ENCODE measurements at places on chromosomes 7 and 10.
A peak's percentile ranks its signal among the peaks of the same experiment; 100 is the strongest.

DNA sequence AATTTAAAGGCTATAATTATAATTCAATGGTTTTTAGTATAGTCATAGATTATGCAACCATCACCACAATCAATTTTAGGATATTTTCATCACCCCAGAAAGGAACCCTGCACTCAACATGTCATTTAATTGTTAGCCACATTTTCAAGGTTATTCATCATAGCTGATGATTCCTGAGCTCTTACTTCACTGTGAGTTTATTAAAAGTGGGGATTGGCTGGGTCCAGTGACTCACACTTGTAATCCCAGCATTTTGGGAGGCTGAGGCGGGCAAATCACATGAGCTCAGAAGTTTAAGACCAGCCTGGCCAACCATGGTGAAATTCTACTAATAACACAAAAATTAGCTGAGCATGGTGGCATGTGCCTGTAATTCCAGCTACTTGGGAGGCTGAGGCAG is 787 bp downstream of the CCL26 start:
- no peak for DNase-seq

GRCh38 chr10:21145751-21146435 is 248.8 kb upstream of the NEBL start:
- DNase-seq: no peak

GRCh38 chr7:112449353-112449752 is 907 bp upstream of the IFRD1 start:
- no peak for DNase-seq

- DNase-seq: no peak
These were observed 111.6 kb downstream of the ADCY1 start for GRCh38 chr7:45685619-45686240.

- DNase-seq: no peak
These were observed 229.5 kb downstream of the CNTNAP2 start for GRCh38 chr7:146346096-146346495.

DNA sequence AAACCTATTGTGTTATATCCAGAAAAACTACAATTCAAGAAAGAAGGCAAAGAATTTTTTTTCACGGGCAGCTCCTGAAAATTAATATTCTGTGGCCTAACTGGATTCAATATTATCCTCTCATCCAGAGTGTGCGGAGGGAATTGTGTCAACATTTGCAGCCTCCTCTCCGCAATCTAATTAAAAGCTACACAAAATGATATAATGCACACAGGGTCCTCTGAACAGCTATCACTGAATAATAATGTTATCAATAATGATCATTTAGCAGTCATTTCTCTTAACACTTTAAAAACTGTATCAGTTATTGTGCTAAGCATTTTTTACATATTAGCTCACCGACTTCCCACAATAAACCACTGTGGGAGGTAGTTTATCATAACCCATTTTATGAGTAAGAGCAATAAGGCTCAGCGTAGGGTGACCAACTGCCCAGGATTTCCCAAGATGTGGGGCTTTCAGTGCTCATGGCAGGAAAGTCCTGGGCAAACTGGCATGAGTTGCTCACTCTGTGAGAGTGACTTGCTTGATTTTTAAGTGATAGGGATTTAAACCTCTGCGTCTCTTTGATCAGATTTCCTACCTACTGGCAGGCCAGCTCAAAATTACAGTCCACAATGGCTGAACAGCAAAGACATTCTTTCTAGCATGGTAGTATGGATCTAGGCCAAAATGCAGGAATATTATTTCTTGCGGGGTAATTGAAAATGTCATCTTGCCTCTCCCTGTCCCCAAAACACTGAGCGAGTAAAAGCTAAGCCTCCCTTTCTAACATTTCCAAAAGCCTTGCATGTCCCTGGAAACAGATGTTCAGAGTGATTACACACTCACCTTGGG is 65.7 kb downstream of the AOAH start:
- DNase-seq: no peak

- no peak for DNase-seq
These were observed 116.3 kb upstream of the RET start for GRCh38 chr10:42960491-42960990.

DNA sequence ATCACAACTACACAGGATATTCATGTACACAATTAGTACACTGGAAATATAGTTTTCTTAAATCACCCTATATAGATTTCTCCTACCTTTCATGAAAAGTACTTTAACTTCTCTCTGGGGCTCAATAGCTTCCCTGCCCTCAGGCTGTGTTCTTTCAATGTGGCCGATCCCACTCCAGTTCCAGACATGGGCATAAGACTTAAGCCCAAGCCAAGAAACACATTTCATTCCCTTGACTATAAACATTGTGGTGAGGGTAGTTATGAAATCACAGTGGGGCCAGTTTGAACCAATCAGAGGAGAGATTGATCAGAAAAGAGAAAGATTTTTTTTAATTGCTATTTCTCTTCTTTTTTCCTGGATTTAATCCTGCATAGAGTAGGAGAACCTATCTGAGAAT is 904.6 kb upstream of the SORCS1 start:
- DNase-seq: no peak

- DNase-seq: no peak
These were observed 15.4 kb downstream of the TAS2R41 start for GRCh38 chr7:143492799-143493739.

DNA sequence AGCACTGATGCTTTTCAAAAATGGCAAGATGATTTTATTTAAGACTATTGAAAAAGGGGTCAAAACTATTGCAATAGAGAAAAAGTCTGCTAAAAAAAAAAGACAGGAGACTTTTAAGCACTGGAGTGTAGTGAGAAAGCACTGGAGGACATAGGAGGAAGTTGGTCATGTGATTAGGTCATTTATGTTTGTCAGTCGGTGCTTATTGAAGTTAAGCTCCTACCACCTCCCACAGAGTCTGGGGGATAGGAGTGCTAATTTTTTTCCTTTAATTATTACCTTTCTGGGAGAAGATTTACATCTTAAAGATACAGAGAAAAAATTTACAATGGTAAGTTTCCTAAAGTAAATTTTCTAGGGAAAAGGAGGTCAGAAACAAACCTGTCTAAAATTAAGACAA is 80.2 kb upstream of the TMEM229A start:
- no peak for DNase-seq

GRCh38 chr7:78333530-78334425 is 535.2 kb downstream of the PHTF2 start:
- DNase-seq: no peak

GRCh38 chr10:10418387-10418786 is 599.3 kb upstream of the CELF2 start:
- peak; percentile 42 for DNase-seq

GRCh38 chr10:89944138-89944537 is 242.7 kb downstream of the KIF20B start:
- DNase-seq: no peak

DNA sequence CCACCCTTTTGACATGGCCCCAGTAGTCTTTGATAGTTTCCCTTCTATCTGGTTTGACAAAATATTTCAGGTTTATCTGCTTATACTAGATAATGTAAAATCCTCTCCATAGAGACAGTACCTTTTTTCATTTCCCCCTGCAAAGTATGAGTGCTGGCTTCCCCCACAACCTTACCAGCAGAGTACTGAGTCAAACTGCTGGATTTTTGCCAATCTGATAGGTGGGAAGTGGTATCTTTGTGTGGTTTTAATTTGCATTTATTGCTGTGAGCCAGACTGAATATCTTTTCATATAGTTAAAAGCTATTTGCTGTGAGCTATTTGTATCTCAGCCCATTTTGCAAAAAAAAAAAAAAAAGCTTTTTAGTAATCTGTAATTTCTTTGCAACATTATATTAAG is 32.1 kb upstream of the HECTD2 start:
- no peak for DNase-seq

DNA sequence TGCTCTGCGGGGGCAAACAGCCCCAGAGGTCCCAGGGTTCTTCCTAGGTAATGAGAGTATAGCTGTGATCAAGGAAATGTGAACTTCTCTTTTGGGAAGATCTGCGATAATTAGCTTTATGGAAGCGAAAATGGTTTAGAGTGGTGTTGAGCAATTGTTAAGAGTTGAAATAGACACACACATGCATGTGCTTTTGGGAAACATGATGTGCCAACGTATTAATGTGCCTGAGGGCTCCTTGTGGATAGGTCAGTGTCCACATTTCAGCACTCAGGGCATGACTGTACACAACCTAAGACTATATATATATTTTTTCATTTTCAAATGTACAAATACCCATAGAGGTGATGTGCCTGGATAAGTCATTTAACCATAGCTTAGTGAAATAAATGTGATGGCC is 67.0 kb downstream of the GSDME start:
- no peak for DNase-seq

- DNase-seq: no peak
These were observed 78.4 kb downstream of the IPMK start for GRCh38 chr10:58189269-58189668.

GRCh38 chr7:106643216-106644000 is 17.6 kb downstream of the CCDC71L start:
- DNase-seq: no peak

GRCh38 chr10:46311501-46311951 is 24.7 kb downstream of the ANTXRL start:
- no peak for DNase-seq

DNA sequence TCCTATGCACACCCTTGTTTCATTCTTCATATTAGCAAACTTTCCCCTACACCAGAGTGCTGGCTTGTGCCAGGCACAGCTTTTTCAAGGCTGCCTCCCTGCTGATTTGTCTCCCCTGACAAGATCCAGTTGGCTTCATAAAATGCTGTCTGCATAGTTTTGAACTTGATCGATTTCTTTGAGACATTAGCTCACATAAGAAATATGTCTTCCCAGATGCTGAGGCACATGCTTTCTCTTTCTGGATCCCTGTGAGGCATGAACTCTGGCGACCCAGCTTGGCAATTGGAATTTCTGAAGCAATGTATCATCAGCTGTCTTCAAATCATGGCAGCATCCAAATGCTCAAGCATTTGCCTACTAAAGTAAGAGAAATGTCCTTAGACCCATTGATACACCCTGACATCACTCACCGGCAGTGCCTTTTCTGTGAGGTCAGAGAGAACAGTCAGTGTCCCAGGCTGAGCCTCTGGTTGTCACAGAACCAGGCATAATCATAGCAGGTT is 616.4 kb upstream of the GHITM start:
- DNase-seq: no peak

DNA sequence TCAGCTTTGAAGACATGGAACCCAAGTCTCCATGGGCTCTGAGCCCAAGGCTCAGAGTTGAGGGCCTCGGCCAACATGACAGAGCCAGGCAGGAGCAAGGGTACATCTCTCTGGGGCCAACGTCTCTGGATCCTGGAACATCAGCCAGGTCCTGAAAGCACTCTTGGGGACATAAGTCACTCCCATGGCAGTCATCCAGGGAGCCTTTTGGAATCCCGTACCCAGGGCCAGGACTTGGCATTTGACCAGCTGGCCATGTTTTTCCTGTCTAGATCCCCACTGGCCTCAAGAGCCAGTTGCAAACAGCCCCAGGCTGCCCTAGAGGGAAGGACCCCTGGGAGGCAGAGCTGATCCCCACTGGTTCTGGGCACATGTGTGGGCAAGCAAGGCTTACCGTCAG is 4.3 kb upstream of the CXCL12 start:
- no peak for DNase-seq

DNA sequence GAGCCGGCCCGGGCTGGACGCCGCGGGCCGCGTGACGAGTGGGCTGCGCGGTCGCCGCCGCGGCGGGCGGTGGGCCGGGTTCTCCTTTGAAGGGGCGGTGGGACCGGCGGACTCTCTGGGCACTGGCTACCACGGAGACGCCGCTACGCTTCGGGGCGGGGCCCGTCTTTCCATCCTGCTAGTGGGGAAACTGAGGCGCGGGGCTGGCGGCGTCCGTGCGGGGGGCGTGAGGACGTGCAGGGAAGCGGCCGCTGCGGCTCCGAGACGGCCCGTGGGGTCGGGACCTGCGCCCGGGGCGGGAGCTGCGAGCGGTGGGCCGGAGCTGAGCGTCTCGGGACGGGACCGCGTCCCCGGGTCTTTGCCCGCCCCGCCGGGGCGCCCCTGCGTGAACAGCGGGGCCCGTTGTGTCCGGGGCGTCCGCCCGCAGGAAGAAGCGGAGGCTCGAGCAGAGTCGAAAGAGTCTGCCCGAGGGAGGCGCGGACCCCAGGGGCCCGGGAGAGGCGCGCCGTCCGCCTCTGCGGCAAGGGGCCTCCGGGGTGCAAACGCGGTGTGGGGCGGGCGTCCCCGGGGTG is 548 bp upstream of the BNIP3 start:
- DNase-seq: peak; percentile 69

DNA sequence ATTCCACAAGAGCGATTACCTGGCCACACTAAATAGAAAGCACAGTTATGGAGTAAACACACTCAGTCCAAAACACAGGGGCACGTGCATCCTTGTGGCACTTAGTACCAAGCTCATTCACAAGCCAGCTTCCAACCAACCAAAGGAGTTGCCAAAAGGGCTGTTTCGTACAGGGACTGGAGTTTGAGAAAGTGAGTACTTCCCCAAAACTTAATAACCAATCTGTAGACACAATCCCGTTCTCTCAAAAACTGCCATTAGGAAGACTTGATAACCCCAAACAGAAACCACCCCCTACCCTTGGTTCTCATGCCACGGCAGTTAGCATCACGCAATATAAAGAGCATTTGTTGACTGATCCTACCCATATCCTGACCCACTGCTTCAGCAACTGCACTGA is 166.2 kb upstream of the ASAH2 start:
- no peak for DNase-seq

GRCh38 chr7:71408271-71408670 is 276.3 kb downstream of the GALNT17 start:
- no peak for DNase-seq

- DNase-seq: peak; percentile 79
These were observed 1.4 kb downstream of the MYO1G start for GRCh38 chr7:44977304-44977958.

- no peak for DNase-seq
These were observed 106.6 kb upstream of the SHH start for GRCh38 chr7:155918720-155919390.

- DNase-seq: no peak
These were observed 233.1 kb upstream of the PHYHIPL start for GRCh38 chr10:58943256-58943890.

DNA sequence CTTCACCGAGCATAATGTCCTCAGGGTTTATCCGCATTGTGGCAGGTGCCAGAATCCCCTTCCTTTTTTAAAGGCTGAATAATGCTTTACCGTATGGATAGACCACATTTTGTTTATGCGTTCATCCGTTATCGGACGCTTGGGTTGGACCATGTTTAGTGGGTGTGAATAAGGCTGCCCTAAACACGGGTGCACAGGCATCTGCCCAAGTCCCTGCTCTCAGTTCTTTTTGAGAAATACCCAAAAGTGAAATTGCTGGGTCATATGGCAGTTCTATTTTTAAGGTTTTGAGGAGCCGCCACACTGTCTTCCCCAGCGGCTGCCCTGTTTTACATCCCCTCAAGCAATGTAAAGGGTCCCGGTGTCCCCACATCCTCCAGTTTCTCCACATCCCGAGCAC is 121.6 kb downstream of the DYNC2I1 start:
- DNase-seq: no peak

DNA sequence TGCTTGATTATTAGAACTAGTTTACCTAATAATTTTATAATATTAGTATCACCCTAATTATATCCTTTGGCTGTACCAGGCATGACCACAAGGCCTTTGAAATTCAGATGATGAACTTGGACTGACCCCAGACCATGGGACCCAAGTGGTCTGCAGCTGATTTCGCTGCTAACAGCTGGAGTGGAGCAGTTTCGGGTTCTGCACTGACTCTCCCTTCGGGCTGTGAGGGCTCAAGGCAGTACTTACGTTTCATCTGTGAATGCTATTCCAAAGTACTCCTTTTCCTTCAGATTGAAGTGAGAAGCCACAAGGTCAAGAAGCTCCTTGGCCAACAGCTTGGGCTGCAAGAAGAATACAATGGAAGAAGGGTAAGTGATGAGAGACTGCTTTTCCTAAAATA is 223.8 kb downstream of the PRPF18 start:
- DNase-seq: no peak

GRCh38 chr7:14170872-14171271 is 181.4 kb upstream of the ETV1 start:
- no peak for DNase-seq
